ENCODE measurements at places on chromosomes 5 and 9. TPM values are rescaled to one million over a fixed set of nuclear protein-coding genes. Genes with fewer than 3 reads are reported as not detected.

The PLPP7 gene
- not detected for total RNA-seq

The EFNA5 gene
- 21.3 TPM for total RNA-seq

The ALDH1B1 gene
- total RNA-seq = 62.1 TPM

The ZNF454 gene
- not detected for total RNA-seq

The TICAM2 gene
- total RNA-seq = 0.73 TPM

The INSL6 gene
- total RNA-seq = not detected

The PCDHGA10 gene
- total RNA-seq = not detected

The CLK4 gene
- 10.2 TPM for total RNA-seq

The FOXD4L4 gene
- 0.03 TPM for total RNA-seq

The ZNF608 gene
- total RNA-seq = 0.35 TPM

The TAF11L5 gene
- total RNA-seq = not detected

The NIPAL4 gene
- 10.1 TPM for total RNA-seq

The OR4F3 gene
- total RNA-seq = not detected

The ANKRD34B gene
- not detected for total RNA-seq
